PC-9 (cell line): ENCODE measurements at places on chromosomes 5 and 9. TPM values are rescaled to one million over a fixed set of nuclear protein-coding genes. Genes with fewer than 3 reads are reported as not detected.

The KIF27 gene
- 9.0 and 13.3 TPM in 2 replicates for total RNA-seq

The CWC27 gene
- 17.1 and 24.1 TPM in 2 replicates for total RNA-seq

The TRIM23 gene
- 6.8 and 9.7 TPM in 2 replicates for total RNA-seq

The SLC36A2 gene
- not detected in 2 replicates for total RNA-seq

The SERF1A gene
- 1.1 and 5.7 TPM in 2 replicates for total RNA-seq

The CCDC180 gene
- 2.3 and 4.0 TPM in 2 replicates for total RNA-seq

The NRG2 gene
- not detected in 2 replicates for total RNA-seq

The CFAP157 gene
- 0.65 and 0.68 TPM in 2 replicates for total RNA-seq
